ENCODE measurements at places on chromosomes 13 and 19.

- DNase-seq: no peak
Measured at GRCh38 chr13:63636316-63636993, 2220.8 kb upstream of the PCDH20 start.

DNA sequence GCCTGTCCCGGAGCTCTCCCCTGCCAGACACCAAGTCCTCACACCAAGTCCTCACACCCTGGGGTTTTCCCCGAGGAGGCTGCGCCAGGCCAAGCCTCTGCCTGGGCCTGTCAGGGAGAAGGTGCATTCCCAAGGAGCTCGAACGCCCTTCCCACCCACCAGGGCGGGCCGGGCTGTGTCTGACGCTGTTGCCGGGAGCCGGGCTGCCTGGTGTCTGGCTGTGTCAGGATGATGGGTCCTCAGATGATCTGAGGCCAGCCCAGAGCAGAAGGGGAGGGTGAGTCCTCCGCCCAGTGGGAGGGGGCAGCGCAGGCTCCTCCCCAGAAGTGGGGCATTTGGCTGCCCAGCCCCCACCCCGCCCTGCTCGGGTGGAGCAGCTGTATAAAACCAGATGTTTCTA is 2.3 kb upstream of the HAS1 start:
- peak; percentile 94 for DNase-seq

DNA sequence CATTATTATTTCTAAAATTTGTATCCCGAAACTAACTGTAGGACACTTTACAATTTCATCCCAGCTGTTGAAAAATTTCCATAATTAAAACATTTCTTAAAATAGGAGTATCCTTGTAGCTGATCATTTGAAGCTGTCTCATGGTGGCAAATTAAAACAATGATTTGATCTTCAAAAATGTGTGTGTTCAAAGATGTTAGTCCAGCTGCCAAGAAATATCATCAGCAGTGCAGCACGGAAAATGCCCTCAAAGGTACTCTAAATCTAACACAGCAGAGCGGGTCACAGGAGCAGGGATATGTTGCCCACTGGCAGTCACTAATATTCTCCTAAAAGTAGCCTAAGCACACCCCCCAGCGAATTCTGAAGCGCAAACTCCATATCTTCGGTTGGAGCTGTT is 31.0 kb downstream of the KLF12 start:
- no peak for DNase-seq

- DNase-seq: no peak
Measured at GRCh38 chr13:40350283-40350992, 316.0 kb downstream of the FOXO1 start.

- DNase-seq: no peak
Measured at GRCh38 chr13:103007427-103007762, 58.8 kb downstream of the SLC10A2 start.

GRCh38 chr13:98690348-98691022 is 62.0 kb downstream of the SLC15A1 start:
- no peak for DNase-seq

- DNase-seq: no peak
Measured at GRCh38 chr13:91739751-91740150, 341.3 kb downstream of the GPC5 start.

DNA sequence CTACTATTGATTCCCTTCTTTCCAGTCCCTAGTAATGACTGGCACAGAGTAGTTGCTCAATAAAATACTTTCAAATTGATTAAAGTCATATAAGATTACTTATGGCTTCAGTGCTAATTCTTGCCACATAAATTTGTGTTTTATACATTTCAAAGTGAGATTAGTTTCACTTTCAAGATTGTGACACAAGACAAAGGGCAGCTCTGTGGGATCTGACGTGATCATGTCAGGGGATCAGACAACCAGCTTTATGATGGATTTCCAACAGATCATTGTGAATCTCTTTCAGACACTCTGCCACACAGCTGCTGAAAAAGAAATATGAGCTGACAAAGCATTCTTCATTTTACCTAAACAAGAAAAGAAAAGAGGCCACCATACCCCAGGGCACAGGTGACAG is 73.4 kb upstream of the POMP start:
- no peak for DNase-seq

DNA sequence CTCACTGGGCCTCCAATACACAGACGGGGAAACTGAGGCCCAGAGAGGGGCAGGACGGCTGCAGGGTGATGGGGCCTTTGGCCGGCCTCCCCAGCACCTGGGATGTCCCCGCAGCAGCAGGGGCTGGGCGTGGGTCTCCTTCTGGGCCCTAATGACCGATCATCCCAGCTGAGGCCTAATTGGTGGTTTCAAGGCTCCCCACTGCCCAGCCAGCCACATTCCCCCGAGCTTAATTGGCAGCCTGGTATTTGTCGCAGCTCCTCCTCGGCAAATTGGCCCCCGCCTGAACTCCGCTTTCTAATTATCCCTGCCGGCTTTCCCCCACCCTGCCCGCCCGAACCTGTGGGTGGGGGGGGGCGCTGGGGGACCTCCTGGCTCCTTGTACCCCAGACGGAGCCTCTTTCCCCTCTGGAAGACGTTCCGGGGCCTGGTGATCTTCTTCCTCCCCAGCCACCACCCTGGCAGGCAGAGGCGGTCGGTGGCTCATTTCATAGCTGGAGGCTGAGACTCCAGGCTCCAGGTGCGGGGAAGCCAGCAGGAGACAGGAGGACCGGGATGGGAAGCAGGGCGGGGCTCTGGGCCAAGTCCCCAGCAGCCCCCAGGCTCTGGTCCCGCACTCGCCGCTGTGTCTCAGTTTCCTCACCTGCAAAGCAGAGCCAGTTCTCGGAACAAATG is 27.2 kb upstream of the WDR18 start:
- no peak for DNase-seq

DNA sequence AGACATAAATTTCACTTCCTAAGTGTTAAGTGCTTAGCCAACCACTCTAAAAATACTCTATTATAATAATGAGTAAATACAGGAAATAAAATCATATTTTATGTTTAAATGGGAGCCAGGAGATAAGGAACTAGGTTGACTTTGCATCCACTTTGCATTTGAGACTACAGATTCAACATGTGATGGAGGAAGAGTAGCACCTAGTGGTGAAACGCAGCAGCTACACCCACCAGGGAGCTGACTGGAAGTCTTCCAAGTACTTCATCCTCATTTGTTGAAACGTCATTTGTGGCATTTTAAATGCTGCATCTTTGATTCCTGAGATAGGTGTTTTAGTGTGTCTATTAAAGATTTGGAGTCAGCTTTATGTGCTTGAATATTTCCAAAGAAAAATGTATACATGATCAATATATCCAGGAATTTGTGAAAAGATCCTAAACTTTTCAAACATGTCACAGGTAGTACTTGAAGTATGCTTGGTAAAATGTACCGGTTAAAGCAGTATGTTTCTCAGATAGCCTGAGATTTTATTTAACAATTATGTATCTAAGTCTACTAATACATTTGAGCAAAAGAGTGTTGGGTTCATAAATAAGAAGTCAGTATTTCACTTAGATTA is 17.4 kb upstream of the KCTD12 start:
- DNase-seq: peak; percentile 59

GRCh38 chr13:28120317-28120716 is 18.0 kb upstream of the PAN3 start:
- DNase-seq: no peak

- DNase-seq: no peak
Measured at GRCh38 chr19:58372311-58373133, 8.3 kb downstream of the ZNF837 start.

- no peak for DNase-seq
Measured at GRCh38 chr19:33434886-33435705, 61.6 kb downstream of the CEBPG start.

DNA sequence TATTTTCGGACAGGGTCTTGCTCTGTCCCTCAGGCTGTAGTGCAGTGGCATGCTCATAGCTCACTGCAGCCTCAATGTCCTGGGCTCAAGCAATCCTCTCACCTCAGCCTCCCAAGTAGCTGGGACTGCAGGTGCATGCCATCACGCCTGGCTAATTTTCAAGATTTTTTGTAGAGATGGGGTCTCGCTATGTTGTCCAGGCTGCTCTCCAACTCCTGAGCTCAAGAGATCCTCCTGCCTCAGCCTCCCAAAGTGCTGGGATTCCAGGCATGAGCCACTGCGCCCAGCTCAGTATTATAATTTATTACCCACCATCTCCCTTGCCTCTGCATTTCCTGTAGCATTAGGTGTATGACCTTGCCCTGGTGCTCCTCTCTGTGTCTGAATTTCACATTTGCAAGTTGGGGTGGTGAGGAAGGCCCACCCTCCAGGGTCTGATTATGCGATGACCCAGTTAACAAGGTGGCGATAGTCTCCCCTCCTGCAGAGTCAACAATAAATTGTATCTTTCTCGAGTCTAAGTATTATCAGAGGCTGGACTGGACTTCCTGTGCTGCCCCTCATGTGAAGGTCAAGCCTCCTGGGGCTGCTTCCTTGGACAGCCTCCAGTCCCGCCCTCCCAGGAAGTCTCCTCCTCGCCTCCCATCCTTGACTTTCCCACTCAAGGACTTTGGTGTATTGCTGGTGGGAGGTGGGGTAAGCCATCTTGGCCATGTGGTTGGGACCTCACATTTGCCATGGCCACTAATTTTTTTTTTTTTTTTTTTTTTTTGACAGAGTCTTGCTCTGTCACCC is 1.5 kb upstream of the TUBB4A start:
- no peak for DNase-seq

DNA sequence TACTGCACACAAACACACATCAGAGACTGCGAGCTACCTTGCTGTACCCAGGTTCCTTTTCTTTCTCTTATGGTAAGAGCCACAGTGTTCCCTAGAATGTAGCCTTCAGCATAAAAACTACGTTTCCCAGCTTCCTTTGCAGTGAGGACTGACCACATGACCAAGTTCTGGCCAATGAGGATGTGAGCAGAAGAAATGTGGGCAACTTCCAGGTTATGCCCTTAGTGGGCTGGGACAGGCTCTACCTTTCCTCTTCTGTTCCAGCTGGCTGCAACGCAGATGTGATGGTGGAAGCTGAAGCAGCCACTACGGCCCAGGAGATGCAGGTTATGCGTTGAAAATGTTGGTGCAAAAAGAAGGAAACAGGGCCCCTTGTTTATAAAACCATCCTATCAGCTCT is 27.5 kb downstream of the VRK3 start:
- no peak for DNase-seq

GRCh38 chr13:74070065-74070464 is 64.1 kb downstream of the KLF12 start:
- no peak for DNase-seq

- DNase-seq: peak; percentile 21
Measured at GRCh38 chr13:104318121-104318520, 1251.9 kb upstream of the SLC10A2 start.

DNA sequence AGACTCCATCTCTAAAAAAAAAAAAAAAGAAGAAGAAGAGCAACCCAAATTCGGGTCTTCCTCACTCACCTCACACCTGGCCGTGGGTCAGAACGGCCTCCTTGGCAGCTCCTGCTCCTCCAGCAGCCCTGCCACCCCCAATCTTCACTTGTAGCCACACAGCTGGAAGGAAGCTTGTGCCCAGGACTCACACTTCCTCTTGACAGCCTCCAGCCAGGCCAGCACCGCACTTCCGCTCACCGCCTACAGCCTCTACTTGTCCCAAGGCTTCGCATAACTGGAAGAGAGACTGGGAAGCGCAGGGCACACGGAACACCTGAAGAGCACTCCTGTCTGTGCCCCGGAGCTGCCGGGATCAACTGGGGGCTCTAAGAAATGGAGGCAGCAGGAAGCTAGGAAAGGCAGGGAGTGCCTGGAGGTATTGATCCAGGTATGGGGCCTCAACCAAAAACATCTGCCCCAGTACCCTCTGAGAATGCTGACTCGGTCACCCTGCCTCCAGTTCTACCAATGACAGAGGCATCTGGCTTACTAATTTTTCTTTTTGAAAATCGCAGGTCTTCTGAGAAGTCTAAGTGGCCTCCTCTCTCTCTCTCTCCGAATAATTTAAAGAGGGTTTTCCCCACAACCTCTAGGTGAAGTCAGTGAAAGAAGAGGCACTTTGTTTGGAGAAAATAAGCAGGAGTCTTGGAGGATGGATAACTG is 31.1 kb upstream of the ATP12A start:
- DNase-seq: no peak

All from globus pallidus (tissue), 1 donor.